ENCODE measurements at places on chromosomes 6 and 20.

DNA sequence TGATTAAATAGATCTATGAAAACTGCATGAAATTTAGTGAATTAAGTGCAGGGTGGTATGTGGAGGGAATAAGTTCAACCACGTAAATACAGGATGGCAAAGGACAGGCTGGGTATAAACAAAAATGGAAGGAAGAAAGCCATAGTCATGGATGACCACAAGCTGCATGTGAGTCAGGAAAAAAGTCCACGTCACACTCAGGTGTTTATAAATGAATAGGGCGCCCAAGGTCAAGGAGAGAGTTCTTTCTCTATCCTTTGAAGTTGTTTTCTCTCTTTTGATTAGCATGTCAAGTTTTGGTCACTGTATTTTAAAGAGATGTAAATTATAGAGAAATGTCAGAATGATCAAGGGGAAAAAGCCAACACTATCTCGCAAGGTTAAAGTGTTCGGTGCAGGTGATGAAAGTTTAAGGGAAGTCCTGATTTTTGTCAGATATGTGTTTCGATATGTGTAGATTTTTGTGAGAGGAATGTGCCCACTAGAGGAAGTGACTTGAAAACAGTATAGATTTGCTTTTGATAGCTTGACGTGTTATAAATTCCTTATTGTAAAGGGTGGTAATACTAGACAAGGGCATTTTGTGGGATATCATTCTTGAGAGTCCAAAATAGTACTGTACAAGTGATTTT is 58.7 kb downstream of the MAP3K4 start:
- no peak for DNase-seq

DNA sequence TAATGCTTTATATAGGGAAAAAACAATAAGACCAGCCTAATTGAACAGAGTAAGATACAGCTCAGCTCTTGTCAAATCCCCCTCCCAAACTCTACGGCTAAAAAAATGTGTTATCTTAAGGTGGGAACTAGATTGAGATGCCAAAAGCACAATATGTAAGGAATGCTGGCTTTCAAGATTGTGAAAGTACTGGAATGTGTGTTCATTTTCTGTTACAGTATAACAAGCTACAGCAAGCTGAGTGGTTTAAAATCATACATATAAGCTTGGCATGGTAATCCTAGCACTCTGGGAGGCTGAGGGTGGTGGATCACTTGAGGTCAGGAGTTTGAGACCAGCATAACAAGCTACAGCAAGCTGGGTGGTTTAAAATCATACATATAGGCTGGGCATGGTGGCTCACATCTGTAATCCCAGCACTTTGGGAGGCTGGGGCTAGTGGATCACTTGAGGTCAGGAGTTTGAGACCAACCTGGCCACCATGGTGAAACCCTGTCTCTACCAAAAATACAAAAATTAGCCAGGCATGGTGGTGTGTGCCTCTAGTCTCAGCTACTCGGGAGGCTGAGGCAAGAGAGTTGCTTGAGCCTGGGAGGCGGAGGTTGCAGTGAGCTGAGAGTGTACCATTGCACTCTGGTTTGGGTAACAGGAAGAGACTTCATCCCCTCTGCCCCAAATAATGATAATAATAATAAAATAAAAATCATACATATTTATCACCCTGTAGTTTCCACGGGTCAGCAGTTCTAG is 297.7 kb downstream of the DOK5 start:
- DNase-seq = no peak

DNA sequence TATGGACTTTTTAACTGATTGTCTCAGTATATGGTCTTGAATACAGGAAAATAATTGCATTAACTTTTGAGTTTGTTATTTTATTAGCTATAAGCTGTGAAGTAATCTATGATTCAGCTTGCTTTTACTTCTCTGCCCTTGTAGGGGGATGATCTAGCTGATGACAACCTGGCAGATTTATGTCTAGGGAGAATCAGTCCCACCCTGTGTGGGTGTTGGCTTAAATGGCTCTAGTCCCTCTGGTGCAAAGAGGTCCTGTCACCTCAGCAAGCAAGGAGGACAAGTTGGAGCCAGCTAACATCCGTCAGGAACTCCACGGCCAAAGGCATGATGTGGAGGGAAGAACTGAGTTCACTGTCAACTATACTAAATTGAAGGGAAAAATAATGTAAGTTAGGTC is 495.3 kb downstream of the BMP2 start:
- no peak for DNase-seq

GRCh38 chr6:142009647-142010046 is 123.1 kb upstream of the GJE1 start:
- DNase-seq = no peak

- peak; percentile 23 for DNase-seq
Measured at GRCh38 chr20:1469925-1470571, 3.4 kb upstream of the NSFL1C start.

GRCh38 chr6:151286214-151286613 is 46.4 kb downstream of the AKAP12 start:
- DNase-seq = no peak

DNA sequence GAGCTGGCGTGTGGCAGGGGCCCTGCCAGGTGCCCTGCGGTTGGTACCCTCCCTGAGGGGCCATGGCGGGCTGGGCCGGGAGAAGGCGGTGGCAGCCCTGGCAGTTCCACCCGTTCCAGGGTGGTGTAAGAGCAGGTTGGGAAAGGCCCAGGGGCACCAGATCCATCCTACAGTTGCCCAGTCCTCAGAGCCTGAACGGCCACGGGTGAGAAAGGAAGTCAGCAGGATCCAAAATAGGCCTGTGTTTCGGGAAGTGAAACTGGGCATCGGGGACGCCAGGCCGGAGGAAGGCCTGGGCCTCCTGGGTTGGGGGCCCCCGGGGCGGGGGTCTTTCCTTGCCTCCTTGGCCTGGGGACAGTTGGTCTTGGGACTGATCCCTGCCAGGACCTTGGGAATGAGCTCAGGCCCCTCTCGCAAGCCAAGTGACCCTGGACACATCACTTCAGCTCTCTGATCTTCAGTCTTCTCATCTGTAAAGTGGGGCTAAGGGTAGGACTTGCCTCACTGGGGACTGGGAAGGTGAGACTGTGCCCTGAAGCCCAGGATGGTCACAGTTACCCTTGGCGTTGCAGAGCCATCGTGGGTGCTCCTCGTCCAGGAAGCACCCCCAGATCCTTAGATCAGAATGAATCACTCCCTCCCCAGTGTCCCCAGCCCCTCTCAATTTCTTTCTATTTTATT is 18.1 kb upstream of the NOL4L start:
- no peak for DNase-seq

GRCh38 chr6:13292774-13293173 is 35.6 kb downstream of the TBC1D7 start:
- DNase-seq = no peak

GRCh38 chr6:53189554-53189953 is 40.9 kb upstream of the GCM1 start:
- no peak for DNase-seq

DNA sequence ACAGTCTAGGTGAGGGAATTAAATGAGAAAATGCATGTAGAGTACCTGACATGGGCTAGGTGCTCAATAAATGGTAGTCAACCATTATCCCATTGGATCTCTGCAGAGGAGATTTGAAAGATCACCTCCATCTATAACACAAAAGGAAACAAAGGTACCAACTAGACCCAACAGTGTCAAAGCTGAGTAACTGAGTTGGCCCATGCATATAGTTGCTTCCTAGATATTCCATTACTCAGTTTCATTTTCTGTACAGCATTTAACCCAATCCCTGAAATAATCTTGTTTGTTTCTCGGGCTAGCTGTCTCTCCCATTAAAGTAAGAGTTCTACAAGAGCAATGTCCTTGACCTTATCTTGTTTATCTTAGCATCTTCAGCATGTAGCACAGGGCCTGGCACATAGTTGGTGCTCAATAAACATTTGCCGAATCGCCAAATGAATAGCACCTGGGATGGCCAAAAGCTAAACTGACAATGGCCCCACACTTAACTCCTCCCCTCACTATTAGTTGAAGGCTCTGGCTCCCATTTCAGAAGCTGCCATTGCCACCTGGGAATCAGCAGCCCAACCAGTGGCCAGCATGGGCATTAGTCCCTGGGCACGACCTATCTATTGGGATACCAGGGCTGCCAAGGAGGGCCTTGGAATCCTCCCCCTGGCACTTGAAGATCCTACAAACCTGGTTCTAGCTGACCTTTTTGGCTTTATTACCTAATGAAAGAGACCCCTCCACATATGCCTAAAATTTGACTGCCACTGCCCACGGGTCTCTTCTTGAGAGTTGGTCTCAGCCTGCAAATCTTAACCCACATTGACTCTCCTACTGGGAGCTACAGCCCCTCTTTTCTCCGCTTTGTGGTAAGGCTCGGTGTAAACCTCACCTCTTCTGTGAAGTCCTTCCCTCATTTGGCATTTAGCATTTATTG is 22.6 kb downstream of the BCL2L1 start:
- no peak for DNase-seq

GRCh38 chr6:125807293-125807692 is 16.5 kb downstream of the NCOA7 start:
- no peak for DNase-seq

GRCh38 chr6:156844089-156844488 is 66.9 kb downstream of the ARID1B start:
- no peak for DNase-seq

DNA sequence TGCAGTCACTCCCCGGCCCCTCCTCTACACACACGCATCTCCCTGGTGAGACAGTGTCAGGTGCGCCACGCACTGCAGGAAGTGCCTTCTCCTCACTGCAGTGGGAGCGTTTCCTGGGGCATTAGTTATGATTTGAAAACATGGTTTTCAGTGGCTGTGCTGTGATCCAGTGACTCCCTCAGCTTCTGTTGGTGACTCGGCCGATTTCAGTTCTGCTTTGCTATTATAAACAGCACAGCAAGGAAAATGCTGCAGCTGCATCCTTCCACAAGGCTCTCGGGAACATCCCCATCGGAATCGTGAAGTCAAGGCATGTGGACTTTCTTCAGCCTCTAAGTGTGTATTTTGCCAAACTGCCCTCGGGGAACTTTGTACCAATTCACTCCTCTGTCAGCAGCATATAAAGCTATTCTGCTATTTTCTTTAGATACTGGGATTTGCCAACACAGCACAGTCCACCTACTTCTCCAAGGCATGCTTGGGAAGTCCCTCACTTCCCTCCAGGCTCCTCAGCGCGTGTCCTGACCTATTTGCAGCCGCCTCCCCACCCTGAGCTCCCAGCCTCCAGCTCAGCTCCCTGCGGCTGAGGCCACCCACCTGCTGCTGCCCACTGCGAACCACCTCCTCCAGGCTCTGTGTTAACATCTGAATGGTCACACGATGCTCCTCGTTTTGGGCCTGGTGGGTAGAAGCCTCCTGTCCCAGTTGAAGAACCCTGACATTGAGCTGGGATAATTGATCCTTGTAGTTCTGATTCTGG is 54.5 kb downstream of the GINS1 start:
- no peak for DNase-seq

DNA sequence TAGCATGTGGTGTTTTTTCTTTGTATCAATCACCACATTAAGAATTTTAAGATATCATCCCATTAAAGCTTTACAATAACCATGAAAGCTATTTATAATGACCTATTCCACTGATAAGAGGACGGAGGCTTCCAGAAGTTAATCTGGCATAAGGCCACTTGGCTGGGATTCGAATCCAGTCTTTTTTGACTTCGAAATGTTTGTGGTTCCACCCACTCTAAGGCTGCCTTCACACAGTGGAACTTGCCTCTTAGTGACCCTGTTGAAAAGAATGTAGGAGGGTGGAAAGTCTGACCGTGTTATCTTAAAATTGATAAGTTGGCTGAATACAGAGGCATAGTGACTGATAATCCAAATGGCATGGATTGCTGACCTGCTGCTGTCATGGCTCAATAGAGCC is 959.7 kb downstream of the KIF16B start:
- no peak for DNase-seq

- no peak for DNase-seq
Measured at GRCh38 chr6:21754891-21755290, 161.3 kb downstream of the SOX4 start.

- no peak for DNase-seq
Measured at GRCh38 chr20:63699466-63700198, 3.2 kb downstream of the TNFRSF6B start.

Measured in NCI-H187 (cell line).